ENCODE measurements at places on chromosomes 2 and 18. TPM values are rescaled to one million over a fixed set of nuclear protein-coding genes. Genes with fewer than 3 reads are reported as not detected.

Gene MARCO
- total RNA-seq: not detected

Gene DNAH6
- under 0.01 TPM for total RNA-seq

Gene INHBB
- 8.5 TPM for total RNA-seq

Gene IL1R1
- 24.2 TPM for total RNA-seq

Gene ZNF396
- 0.51 TPM for total RNA-seq

Gene CWC22
- total RNA-seq: 24.0 TPM

Gene CROCC2
- not detected for total RNA-seq

Gene SMCHD1
- 58.5 TPM for total RNA-seq

Gene WNT10A
- total RNA-seq: under 0.01 TPM

Gene VPS4B
- total RNA-seq: 55.3 TPM

Gene PARD3B
- total RNA-seq: 13.3 TPM

Gene DSC3
- 0.14 TPM for total RNA-seq

Gene RBM44
- 0.65 TPM for total RNA-seq

Gene FOXD4L1
- 0.17 TPM for total RNA-seq

Gene DYNC1I2
- total RNA-seq: 164 TPM

Gene MC5R
- not detected for total RNA-seq

Gene KYNU
- total RNA-seq: not detected

Gene MC4R
- total RNA-seq: not detected

Gene GPR155
- total RNA-seq: 0.93 TPM

Gene HOXD12
- not detected for total RNA-seq

Gene C2orf68
- 16.9 TPM for total RNA-seq

Gene PTPN2
- total RNA-seq: 31.4 TPM

Gene PTPRN
- not detected for total RNA-seq

Gene PPP1R1C
- 0.51 TPM for total RNA-seq

Gene GAREM2
- 0.68 TPM for total RNA-seq

Gene INO80C
- 8.7 TPM for total RNA-seq

Gene TBR1
- not detected for total RNA-seq
